Omental fat pad (tissue), 4 donors: ENCODE measurements at places on chromosomes 11 and 22.

DNA sequence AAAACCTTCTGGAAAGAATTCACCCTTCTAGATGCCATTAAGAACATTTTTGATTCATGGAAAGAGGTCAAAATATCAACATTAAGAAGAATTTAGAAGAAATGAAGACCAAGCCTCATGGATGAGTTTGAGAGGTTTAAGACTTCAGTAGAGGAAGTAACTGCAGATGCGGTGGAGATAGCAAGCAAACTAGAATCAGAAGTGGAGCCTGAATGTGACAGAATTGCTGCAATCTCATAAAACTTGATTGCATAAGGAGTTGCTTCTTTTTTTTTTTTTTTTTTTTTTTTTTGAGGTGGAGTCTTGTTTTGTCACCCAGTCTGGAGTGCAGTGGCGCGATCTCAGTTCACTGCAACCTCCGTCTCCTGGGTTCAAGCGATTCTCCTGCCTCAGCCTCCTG, 51.6 kb downstream of the MS4A13 start:
- DNase-seq: no peak

DNA sequence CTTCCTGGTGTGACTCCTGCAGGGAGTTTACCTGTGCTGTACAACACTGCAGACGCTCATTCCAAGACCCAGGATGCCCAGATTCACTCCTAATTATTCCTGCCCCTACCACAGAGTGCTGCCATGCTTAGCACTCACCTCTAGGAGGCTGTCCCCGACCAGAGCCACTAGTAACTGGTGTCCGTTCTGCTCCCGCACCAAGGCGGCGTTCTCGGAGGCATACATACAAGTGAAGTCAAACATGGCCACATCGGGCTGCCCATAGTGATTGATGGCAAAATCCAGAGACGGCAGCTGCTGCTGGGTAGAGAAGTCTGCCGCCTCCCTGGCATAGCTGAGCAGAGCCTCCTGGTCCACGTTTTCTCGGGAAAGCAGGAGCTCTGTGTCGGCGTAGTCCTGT, 122.3 kb upstream of the BID start:
- DNase-seq: no peak

- DNase-seq: no peak
Measured at GRCh38 chr11:2863276-2863618, 22.3 kb downstream of the CDKN1C start.

- no peak for DNase-seq
Measured at GRCh38 chr11:1176224-1177019, 18.7 kb downstream of the MUC5AC start.

DNA sequence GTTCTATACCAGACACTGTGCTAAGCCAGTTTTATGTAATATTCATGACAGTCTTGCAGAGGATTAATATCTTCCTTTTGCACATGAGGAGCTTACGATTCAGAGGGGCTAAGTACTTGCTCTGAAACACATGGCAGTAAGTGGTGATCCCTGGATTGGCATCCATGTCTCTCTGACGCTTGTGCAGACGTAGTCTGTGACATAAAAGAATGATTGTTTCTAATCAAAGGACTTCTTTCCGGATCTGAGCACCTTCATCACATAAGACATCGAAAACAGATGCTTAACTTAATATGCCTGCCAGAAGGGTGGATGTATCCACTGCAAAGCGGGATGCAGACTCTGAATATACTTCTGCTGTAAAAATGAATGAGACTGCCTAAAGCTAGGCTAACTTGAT, 74.8 kb downstream of the ARHGAP42 start:
- no peak for DNase-seq

GRCh38 chr11:44097821-44098220, 2.3 kb downstream of the EXT2 start:
- no peak for DNase-seq
